ENCODE measurements at places on chromosomes 5 and 9.

DNA sequence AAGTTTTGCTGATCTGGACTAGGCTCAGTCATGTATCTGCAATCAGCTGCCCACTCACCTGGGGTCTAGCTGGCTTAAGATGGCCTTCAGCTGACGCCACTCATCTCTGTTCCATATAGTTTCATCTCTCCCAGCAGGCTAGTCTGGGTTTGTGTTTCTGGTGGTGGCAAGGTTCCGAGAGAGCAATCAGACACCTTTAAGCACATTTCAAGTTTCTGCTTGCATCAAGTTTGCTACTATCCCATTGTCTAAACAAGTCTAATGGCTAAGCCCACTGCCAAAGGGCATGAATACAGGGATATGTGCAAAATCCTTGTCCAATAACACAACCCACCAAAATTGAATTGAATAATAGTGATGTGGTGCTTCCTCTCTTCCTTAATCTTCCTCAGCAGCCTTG lies 251.7 kb downstream of the PIK3R1 start:
- no peak for DNase-seq

DNA sequence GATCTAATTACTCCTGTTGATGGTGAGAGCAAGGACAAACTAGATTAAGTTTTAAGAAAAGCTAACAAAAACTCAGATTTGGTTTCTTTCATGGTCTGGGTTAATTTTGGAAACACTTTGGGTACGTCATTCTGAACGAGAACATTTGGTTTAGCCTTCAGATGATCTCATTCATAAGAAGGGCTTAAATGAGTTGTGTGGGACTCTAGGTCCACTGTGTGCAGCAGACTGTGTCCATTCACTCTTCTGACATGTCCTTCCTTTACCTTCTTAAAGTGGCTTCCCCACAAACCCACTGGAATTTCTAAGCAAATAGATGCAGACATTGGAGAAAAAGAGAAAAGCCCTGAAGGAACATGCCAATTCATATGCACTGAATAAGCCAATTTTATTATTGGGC lies 96.8 kb downstream of the FBXO4 start:
- DNase-seq, result no peak

- DNase-seq, result no peak
These were observed 75.6 kb upstream of the SH3PXD2B start for GRCh38 chr5:172529896-172530295.

GRCh38 chr9:126809068-126809467 lies 4.2 kb downstream of the ZBTB43 start:
- no peak for DNase-seq

DNA sequence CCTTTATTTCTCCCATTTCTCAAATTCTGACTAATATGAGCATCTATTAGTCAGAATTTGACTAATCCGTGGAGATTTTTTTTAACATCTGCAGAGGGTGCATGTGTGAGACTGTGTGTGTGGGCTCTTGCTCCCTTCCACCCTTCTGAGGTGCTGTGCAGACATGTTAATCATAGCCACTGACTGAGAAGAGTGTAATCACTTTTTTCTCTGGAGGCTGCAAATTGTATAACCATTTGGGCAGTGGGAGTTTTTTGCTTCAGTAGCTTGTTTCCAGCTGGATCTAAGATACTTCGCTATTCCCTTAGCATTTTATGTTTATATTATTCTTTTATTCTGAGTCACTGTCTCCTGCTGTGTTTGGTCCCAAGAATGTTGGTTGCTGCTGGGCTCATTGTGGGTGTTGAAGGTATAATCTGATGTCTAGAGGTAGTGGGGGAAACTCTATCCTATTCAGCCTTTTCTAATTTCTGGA lies 66.2 kb downstream of the ARHGEF28 start:
- no peak for DNase-seq

DNA sequence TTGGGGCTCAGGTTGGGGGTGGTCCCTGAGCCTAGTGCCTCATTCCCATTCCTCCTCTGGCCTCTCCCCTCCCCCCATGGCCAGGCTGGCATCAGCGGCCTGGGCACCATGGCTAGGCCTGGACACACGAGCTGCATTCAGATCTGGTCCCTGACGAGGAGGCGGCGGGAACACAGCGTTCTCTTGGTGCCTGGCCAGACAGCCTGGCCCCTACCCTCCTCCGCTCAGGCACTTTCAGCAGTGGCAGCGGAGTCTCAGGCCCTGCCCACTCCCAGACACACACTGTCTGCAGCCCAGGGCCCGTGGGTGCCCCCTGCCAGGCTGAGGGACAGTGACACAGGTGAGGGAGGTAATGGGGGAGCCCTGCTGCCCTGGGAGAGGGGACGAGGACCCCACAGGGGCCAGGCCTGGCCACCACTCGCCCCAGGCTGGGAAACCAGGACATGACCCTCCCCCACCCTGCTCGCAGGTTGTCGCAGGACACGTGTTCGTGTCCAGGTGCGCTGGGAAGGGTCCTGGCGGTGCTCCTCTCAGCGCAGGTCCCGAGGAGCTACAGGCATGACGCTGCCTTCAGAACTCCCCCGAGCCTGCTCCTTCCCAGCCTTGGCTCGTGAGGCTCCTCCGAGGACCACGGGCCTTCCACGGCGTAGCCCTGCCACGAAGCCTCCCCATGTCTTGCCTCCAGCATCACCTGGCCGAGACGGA lies 19.9 kb upstream of the UBAC1 start:
- no peak for DNase-seq
